ENCODE measurements at places on chromosomes 11 and 22. TPM values are rescaled to one million over a fixed set of nuclear protein-coding genes. Genes with fewer than 3 reads are reported as not detected.

GRCh38 chr11:60766547-60766946, 9.9 kb downstream of the MS4A15 start:
- DNase-seq: no peak

OPCML gene
- total RNA-seq: under 0.01 TPM

- no peak for DNase-seq
Measured at GRCh38 chr11:108663154-108663877, 1.6 kb upstream of the DDX10 start.

GRCh38 chr11:73219396-73220285, 1.6 kb downstream of the P2RY2 start:
- DNase-seq: peak; percentile 52

DNA sequence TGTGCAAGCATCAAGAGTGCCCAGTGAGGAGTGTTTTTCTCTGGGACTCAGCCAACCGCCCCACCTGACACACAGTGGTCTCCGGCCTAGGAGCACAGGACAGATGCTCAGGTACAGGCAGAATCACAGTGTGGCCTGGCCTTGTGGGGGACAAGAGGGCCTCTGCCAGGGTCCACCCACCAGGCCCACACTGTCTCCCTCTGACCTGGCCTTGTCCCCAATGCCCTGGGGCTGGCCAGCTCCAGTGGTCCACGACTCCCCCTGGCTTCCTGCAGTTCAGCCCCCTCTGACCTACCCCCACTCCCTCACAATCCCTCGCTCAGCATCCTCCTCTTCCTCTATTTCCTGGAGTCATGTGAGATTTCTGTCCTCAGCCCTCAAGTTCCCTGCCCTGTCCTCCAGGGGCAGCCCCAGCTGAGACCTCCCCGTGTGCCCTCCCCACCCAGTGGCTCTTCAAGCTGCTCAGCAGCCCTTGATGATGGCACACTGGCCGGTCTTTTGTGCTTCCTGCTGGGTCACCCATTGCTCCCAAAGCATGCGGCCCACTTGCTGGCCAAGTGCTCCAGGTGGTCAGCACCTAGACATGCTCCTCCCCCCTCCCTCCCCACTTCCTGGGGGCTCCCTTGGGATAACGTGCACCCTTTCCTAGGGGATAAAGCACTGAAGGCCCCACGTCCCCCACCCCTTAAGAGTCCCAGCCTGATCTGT, 1.7 kb downstream of the TSSK2 start:
- DNase-seq: no peak

- DNase-seq: no peak
Measured at GRCh38 chr11:20048246-20048645, 112.0 kb downstream of the DBX1 start.

GRCh38 chr11:39745401-39745800, 1714.1 kb downstream of the LRRC4C start:
- DNase-seq: no peak

- no peak for DNase-seq
Measured at GRCh38 chr22:29901354-29901753, 18.4 kb downstream of the MTMR3 start.

MMP27 gene
- total RNA-seq: not detected

DNA sequence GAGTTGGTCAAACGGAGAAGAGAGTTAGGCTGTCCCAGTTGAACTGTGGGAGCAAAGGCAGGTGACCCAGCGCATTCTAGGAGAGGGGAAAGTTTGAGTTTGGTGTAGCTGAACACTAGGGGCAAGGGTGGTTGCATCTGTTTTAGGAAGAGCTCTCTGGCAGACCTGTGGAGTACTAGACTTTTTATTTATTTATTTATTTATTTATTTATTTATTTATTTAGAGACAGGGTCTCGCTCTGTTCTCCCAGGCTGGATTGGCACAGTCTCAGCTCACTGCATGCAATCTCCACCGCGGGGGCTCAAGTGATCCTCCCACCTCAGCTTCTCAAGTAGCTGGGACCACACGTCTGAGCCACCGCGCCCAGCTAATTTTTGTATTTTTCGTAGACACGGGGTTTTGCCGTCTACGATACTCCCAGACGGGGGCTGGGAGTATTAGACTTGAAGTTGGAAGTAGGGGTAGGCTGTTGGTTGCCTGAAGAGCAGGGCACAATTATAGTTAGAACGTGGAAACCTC, 950 bp upstream of the ACER3 start:
- DNase-seq: no peak

DNA sequence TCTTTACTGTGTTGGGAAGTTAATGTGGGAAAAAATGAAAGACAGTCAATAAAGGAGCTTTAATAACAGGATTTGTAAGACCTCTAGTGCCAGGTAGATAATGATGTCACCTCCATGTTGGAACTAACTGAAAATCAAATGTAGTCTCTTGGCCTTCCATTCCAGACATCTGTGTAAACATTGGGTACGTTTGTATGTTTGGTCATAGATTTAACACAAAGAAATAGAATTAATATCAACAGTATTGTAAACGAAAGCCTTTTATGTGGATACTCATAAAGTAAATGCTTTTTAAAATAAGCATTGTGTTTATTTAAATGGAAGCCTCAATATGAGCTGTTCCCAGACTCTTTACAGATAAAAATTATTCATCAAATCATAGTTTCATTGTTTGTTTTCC, 605.7 kb downstream of the METTL15 start:
- no peak for DNase-seq

DNA sequence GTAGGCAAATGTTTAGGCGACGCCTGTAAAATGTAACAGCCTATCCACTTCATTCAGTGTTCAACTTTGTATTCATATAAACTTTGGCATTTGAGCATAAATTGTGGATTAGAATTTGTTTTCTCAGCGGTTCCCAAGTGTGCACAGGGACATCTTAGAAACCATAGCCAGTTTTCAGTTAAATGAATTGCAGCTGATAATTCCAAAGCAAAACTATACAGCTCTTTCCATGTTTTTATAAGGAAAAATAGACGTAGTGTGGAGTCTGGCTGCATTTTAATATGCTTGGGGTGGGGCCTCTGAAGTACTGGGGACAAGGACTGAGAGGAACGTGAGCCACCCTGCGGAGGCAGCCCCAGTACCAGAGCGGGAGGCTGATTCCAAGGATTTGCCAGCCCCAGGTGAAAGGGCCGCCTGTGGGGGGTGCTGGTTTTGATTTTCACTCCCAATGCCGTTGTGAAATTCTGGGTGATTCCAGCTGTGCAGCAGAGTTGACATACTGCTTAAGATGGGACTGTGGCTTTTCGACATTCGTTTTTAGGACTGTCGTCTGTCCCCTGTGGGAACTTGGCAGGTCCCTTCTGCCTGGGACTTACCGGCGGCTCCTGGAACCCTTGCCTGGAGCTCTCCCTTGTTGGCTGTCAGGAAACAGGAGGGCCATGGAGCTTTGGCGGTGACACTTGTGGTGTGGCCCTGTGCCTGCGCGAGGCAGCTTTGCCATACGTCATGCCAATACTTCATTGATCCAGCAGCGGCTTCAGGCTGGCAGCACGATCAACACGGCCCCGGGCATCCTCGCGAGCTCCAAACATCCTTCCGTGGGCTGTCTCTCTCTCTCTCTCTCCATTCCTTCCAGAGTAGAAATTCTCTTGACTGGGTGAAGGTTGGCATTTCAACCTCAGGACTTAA, 370.9 kb downstream of the TBC1D22A start:
- DNase-seq: no peak

GRK3 gene
- 9.6 TPM for total RNA-seq

- no peak for DNase-seq
Measured at GRCh38 chr11:114354076-114354475, 46.2 kb downstream of the C11orf71 start.

GRCh38 chr11:75492181-75492820, 33.4 kb downstream of the GDPD5 start:
- DNase-seq: no peak

MMP13 gene
- not detected for total RNA-seq

DNA sequence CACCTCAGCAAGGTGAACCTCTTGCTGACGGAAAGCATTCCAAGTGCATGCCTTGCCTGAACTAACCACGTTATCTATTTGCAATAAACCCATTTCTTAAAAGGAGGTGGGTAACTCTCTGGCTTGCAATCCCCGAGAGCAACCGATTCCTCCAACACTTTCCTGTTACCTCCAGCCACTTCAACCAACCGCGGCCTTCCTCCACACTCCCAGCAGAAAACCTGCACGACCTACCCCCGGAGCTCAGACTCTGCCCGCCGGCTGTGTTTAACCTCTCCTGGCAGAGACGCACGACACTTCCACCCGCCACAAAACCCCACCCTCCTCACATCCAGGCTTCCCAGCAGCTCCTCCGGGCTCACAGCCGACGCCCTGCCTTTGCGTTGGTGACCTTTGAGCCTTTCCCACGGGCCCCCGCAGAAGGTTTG, 708 bp downstream of the SCO2 start:
- no peak for DNase-seq

GRCh38 chr11:6611963-6612212, 128 bp downstream of the TAF10 start:
- no peak for DNase-seq

Data from sigmoid colon (tissue), 7 donors.